ENCODE measurements at places on chromosomes 3 and 15.

DNA sequence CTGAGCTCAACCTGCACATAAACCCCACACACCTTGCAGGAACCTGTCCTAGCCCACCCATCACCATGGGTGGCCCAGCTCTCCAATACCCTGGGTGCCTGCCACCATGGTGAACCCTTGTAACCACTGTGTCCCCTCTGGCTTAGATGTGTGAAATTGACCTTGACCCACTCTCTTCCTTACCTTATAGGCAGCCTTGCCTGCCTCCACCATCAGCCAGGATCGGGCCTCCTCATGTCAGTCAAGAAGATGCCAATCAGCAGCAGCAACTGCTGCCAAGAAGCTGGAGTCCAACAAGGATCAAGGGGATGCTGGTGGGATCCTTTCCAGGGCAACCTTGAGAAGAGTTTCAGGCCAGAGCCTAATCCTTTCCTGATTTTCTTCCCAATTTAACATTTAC lies 8.8 kb upstream of the CYP11A1 start:
- no peak for DNase-seq

DNA sequence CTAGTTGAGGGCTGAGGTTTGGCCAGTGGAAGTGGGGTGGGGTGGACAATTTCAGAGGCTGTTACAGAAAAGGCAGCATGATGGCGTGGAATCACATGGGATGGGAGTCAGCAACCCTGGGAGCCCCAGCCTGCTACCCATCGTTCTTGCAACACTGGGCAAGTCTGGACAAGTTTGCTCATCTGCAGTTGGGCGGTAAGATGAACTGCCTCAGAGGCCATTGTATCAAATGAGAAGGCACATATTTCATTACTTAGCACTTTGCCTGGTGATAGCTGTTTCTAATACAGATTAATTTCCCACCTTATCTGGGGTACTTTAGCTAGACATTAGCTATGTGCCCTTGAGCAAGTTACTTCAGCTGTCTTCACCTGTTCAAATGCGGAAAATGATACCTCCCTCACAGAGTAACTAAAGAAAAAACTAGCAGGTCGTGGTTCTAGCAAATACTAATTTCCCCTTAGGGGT lies 248.9 kb downstream of the THSD4 start:
- DNase-seq, result no peak

DNA sequence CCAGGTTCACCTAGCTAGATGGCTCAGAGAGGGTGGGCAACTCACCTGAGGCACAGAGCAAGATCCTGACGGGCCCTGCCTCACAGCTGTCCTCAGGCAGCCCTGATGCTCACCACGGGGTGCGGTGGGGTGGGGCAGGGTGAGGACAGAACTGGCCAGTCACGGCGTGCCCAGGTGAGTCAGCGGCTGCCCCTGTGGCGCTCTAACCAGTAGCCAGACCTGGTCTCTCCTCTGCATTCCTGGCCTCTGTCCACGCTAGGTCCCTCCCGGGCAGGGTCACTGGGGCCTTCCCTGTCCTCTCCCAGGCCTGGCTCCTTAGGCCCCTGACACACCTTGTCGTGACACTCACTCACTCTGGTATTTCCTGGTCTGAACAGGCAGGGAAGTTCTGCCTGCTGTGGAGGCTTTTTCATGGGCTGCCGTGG lies 901 bp downstream of the ALS2CL start:
- no peak for DNase-seq

DNA sequence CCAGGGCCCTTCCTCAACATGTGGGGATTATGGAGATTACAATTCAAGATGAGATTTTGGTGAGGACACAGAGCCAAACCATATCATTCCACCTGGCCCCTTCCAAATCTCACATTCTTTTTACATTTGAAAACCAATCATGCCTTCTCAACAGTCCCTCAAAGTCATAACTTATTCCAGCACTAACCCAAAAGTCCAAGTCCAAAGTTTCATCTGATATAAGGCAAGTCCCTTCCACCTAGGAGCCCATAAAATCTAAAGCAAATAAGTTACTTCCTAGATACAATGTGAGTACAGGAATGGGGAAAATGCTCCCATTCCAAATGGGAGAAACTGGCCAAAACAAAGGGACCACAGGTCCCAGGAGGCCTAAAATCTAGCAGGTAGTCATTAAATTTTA lies 309.5 kb upstream of the SLITRK3 start:
- no peak for DNase-seq

DNA sequence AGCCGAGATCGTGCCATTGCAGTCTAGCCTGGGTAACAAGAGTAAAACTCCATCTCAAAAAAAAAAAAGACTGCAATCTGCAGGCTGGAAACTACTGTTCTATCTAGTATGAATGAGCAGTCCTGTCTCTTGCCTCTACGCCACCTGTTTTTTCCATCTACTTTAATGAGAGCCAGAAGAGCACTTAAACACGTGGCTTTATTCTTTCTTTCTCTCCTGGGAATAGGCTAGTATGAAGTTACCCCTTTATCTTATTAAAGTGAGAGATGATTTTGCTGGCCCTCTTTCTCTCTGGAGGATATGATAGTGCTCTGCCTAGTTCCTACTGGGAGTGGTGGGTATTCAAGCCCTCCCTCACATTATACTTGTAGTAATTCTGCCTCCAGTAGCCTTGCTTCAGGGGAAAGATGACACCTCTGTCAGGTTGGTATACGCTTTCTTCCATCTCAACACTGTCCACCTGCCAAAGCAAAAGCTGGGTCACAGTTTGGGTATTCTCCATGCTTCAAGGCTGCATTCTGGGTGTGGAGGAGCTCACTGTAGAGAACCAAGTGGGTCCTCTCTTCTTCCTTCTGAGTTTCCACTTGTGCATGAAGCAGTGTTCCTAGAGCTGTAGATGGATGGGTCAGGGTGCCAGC lies 17.8 kb downstream of the MAPKBP1 start:
- no peak for DNase-seq

DNA sequence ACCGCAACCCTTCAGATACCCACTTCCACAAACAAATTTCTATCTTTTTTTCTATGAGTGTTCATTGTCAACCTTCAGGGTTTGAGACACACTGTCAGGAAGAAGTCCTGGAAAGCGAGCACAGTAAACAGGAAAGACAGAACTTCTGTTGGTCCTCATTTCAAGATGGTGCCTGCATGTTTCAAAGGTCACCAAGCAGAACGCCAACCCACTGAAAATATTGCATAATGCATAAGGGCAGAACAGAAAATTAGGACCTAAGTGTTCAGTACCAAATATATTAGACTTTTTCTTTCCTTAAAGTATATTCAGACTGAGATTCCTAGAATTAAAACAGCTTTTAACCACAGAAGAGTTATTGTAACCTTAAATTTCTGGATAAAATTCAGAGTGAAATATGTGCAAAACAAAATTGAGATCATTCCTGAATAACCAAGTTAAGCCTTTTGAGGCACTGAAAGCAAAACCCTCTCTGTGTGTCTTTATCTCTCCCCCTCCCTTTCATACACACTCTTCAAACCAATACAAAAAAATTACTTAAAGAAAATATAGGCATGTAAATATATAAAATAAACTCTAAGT lies 387.8 kb upstream of the THBS1 start:
- no peak for DNase-seq

- no peak for DNase-seq
Observed at GRCh38 chr3:40751666-40752065, 226.9 kb downstream of the ZNF621 start.

DNA sequence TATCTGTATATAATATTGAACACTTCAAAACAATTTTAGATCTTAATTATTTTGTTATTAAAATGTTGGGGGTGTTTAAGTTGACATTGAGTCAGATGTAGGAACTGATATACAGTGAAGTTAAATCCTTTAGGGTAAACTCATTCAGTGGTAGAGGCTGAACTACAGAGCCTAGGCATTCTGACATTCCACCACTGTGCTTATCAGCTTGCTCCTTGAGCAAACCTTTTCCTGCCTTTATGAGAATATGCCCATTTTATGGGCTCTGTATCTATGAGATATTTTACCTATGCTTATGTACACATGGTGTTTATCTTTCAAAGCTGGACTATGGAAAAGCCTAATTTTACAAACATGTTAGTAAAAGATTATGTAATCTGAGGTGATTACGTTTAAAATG lies 407.5 kb downstream of the ZBTB20 start:
- no peak for DNase-seq

DNA sequence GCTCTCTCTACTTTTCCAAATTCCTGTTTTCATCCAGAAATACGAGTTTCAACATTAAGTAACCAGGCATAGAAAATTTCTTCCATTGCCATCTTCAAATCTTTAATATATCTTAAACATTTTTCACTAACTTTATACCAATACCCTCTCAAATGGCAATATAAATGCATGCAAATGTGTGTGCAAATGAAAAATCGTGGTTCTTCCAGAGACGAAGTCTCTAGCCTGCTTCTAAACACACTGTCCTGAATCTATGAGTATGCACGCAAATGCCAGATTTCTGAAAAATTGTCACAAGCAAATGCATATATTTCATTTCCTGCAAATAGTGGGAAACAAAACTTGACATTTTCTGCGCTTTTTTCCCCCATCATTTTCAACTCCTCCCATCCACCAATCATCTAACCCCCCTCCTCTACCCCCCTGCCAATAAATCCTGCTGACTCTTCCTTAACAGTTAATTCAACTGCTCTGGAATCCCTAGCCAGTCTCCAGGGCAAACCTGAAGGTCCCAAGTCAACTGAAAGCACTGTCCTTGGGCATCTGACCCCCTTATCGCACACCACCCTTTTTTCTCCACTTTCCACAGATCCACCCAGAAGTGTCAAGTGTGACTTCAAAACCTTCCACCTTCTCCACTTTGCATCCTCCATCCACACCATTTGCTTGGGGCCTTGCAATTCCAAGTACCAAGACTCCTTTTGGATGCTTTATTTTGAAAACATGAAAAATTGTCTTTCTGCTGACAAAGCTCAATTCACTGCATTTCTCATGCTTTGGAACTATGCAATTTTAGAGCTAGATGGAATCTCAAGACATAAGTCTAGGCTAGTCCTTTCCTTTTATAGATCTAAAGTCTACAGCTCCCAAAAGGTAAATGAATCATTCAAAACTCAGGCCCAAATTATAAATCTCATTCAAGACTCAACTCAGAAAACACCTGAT lies 144.7 kb downstream of the OSBPL10 start:
- DNase-seq, result no peak

GRCh38 chr3:181901626-181902025 lies 189.9 kb downstream of the SOX2 start:
- DNase-seq, result no peak

- DNase-seq, result no peak
Observed at GRCh38 chr3:38541806-38542205, 45.7 kb downstream of the EXOG start.

GRCh38 chr15:51075364-51075763 lies 19.3 kb downstream of the TNFAIP8L3 start:
- no peak for DNase-seq

DNA sequence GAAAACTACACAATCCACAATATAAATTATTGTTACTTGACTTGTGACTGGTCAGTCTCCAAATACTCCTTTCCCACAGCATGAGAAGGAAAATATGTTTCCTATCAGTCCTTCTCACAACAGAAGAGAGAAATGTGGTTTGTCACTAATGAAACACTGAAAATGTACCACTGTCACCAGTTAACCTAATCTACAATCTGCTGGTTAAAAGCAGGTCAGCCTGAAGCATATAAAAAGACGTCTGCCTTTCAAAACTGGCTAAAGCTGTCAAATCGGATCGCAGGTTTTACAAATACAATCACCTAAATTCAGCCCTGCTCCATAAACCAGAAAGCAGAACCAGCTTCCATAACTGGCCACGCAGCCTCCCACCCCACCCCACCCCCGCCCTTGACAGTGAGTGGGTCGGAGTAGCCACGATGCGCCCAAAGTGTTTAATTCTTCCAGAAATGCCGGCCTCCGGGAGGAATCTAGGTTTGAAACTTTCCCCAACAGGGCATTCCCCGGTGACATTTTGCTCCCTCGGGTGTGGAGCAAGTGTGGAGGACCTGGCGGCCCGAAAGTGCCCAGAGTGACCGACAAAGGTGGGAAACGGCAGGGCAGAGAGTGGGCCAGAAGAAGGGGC lies 682 bp downstream of the ETFA start:
- no peak for DNase-seq

GRCh38 chr3:22907161-22907780 lies 295.9 kb upstream of the UBE2E2 start:
- DNase-seq, result no peak

- DNase-seq, result no peak
Observed at GRCh38 chr3:187082758-187083375, 56.4 kb downstream of the RPL39L start.

GRCh38 chr3:23859839-23860382 lies 54.2 kb downstream of the UBE2E1 start:
- DNase-seq, result no peak

GRCh38 chr15:62711691-62712454 lies 330.7 kb upstream of the TPM1 start:
- no peak for DNase-seq

DNA sequence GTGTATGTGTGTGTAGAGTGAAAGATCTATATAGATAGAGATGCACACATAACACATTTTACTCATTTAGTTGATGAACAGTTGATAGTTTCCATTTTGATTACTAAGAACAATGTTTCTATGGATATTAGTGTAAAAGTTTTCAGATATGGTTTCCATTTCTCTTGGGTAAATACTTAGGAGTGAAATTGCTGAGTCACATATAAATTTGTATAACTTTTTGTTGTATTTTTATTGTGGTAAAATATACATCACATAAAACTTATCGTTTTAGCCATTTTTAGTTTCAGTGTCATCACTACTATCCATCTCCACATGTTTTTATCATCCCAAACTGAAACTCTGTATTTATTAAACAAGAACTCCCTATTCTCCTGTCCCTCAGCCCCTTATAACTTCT lies 258.3 kb downstream of the RYR3 start:
- DNase-seq, result no peak

DNA sequence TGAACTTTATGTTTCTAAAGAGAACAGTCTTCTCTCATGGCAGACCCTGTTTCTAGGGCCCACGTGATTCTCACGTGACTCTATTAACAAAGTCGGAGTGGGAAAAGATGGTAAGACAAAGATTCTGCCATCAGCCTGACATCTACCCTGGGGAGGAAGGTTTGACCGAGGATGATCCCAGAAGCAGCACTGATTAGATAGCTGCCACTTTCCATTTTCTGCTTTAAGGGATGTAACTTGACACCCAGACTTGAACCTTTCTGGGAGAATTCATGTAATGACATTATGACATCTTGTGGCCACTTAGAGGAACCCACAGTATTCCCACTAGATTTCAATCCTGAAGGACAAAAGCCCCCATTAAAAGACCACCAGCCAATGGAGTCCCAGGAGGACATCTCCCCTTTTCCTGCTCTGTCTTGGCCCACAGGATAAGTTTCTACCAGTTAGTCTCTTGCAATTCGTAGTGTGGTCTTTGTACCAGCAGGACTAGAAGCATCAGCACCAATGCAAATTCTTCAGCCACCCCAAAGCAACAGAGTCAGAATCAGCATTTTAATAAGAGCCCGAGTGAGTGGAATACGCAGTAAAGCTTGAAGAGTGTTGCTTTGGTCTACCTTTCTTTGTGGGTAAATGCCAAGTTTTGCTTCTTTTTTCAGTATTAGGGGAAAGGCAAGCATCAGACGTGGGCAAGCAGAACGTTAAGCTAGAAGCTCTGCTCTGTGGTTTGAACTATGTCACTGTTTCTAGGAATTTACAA lies 480.5 kb upstream of the PROK2 start:
- DNase-seq, result no peak

Data from stimulated activated CD8-positive, alpha-beta memory T cell treated with anti-CD3 and anti-CD28 coated beads, Interleukin-4, amount 100 ng/mL, for 1 hour (primary cell).